Uterus (tissue), 4 donors: ENCODE measurements at places on chromosomes 1 and 21.

DNA sequence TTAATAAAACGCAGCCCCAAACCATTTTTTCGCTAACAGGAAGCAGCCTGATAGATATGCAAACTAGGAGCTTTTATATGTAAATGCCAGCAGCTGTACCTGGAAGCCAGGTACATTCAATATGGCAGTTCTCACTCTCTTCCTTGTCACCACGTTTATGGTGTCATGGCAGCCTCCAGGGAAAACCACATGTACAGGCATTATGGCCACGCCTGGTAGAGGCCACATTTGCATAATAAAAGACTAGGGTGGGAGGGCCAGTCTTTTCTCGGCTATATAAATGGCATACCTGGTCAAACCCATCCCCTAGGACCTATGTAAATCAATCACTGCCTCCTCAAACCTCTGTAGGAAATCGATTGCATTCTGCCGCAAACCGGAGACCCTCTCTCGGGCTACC is 247.5 kb downstream of the NEGR1 start:
- no peak overlapping the region for H3K4me3 ChIP-seq
- peaks cover 6% of the 10 kb centered on the region for H3K36me3 ChIP-seq

GRCh38 chr1:58714544-58714943 is 14.7 kb upstream of the MYSM1 start:
- H3K27ac ChIP-seq = no peak overlapping the region
- H3K4me1 ChIP-seq = no peaks in the 10 kb centered on the region
- H3K4me3 ChIP-seq = no peak overlapping the region
- DNase-seq = no peak
- H3K27me3 ChIP-seq = no peaks in the 10 kb centered on the region

DNA sequence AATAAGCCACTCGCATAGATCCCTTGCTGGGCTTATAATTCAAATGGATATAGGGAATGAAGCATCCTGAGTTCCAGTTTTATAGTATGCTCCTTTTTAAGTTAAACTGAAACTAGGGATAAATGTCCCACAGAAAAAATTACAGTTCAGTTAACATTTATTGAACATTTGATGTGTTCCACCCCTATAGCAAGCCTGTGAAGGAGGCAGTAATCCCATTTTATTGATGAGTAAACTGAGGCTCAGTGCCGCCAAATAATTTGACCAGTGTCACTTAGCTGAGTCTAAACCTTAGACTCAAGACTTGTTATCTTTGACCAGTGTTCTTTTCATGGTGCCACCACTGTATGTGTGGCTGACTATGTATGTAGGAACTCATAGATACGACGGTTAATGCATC is 22.4 kb downstream of the URB2 start:
- H3K4me1 ChIP-seq = no peaks in the 10 kb centered on the region
- DNase-seq = no peak
- H3K27ac ChIP-seq = no peak overlapping the region
- no peaks in the 10 kb centered on the region for H3K36me3 ChIP-seq
- no peaks in the 10 kb centered on the region for H3K27me3 ChIP-seq

- no peaks in the 10 kb centered on the region for H3K27me3 ChIP-seq
- DNase-seq = no peak
- no peaks in the 10 kb centered on the region for H3K36me3 ChIP-seq
- no peak overlapping the region for H3K4me3 ChIP-seq
Measured at GRCh38 chr1:43636006-43636641, 13.8 kb upstream of the KDM4A start.
